SK-N-DZ (cell line): ENCODE measurements at places on chromosomes 7 and 10.

GRCh38 chr10:58086763-58087150 is 180.9 kb downstream of the IPMK start:
- peak; percentile 34 for DNase-seq

GRCh38 chr10:62794306-62794705 is 10.2 kb upstream of the ADO start:
- no peak for DNase-seq

GRCh38 chr10:131745591-131745990 is 155.2 kb upstream of the PPP2R2D start:
- no peak for DNase-seq

DNA sequence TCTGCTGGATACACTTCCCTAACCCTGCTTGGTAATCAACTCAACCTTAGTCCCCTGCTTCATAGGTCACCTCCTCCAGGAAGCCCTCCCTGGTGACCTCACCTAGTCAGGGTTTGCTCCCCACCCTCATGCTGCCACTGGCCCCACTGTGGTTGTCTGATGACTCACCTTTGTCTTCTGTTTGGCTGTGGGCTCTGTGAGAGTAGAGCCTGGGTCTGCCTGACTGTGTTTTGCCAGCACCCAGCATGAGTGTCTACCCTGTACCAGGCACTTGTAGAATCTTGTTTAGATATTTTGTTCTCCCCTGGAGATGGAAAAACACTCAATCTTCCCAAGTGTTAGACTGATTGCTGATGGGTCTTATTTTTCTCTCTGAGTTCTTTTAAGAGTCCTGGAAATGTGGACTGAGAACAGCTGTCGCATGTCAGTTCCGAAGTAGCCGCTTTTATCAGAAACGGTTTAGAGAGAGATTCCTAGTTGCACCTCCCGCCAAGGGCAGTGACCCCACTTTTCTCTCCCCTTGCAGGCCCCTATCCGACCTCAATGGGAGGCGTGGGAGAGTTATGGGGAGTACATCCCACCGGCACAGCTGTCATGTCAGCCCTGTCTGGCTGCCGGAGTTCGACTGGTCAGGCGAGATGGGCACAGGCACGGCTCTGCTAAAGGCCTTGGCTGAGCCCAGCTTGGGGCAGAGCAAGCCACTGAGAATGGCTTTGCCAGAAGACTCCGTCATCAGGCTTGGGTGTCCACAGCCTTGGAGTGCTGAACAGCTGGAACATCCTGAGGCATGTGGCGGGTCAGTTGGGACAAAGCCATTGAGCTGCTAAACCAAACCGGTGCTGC is 134.3 kb downstream of the GRK5 start:
- DNase-seq: no peak

- peak; percentile 45 for DNase-seq
These were observed at the start of gene TMEM139 for GRCh38 chr7:143284591-143285469. Gene TMEM139, plus strand, starts transcription at chr7:143284958. Its CDS starts 1,000 bp downstream, at chr7:143285958.

DNA sequence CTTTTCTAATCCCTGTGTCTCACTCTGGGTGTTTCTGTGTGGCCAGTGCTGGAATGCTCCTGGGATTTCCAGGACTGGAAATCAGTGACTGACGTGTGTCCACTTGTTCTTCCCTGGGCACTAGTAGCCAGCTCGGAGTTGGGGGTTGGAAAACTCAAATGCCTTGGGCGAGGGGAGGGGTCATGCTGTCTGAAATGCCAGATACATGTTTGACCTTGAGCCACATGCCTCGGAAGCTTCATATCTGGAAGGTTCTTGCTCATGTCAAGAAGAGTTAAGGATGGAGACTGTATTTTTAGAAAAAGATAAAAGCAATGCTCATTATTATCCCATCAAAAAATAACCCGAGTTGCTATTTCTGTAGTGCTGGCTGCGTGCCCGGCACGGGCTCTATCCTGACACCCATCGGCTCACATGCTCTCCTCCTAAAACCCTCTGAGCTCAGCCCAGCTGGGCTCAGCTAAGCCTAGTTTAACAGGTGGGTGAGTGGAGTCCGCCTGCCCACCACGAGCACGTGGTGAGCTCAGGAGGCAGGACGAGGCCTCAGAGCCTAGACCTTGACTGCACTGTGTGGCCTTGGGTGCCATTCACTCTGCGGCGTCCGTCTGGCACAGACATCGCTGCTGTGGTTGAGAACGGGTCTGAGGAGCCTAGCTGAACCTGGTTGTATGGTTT is 6.4 kb downstream of the DPYSL4 start:
- no peak for DNase-seq

DNA sequence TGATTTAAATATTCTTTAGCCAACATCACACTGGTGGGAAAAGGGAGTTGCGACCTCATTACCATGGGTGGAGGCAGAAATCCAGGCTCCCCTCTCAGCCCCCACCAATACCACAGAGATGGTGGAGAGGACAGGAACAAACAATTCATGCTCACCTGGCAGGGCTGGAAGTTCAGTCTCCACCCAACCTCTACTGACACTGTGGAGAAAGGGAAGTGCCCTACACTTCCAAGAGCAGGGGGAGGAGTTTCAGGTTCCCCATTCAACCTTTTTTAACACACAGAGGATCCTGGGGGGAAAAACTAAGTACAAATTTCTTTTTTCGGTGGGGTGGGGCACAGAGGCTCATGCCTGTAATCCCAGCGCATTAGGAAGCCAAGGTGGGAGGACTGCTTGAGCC is 210.1 kb upstream of the KCTD7 start:
- DNase-seq: no peak

GRCh38 chr10:129199826-129200225 is 267.2 kb upstream of the MGMT start:
- no peak for DNase-seq

DNA sequence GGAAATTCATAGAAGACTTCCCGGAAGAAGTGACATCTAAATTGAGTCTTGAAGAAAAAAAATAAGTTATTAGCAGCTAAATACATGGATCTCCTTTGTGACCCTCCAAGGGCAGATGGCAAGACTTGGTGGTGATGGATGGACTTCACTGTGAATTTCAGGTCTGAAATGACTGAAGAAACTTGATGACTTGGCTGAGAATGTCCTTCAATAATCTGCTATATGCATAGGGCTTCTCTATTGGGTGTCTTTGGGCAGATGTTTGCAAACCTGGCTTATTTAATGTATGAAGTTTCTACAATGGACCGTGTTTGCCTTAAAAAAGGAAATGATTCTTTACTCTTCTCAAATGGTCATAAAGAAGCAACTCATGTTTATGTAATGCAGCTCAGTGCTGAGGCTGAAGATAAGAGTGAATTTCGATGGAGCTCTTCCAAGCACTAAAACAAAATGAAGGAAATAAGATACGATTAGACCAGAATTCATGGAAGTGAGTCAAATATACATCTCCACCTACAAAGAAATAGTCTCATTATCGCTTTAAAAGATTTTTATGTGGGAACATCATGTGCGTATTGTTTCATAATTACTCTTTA is 116.6 kb upstream of the WDR11 start:
- DNase-seq: no peak

- DNase-seq: no peak
These were observed 163.2 kb downstream of the DKK1 start for GRCh38 chr10:52477305-52477704.

DNA sequence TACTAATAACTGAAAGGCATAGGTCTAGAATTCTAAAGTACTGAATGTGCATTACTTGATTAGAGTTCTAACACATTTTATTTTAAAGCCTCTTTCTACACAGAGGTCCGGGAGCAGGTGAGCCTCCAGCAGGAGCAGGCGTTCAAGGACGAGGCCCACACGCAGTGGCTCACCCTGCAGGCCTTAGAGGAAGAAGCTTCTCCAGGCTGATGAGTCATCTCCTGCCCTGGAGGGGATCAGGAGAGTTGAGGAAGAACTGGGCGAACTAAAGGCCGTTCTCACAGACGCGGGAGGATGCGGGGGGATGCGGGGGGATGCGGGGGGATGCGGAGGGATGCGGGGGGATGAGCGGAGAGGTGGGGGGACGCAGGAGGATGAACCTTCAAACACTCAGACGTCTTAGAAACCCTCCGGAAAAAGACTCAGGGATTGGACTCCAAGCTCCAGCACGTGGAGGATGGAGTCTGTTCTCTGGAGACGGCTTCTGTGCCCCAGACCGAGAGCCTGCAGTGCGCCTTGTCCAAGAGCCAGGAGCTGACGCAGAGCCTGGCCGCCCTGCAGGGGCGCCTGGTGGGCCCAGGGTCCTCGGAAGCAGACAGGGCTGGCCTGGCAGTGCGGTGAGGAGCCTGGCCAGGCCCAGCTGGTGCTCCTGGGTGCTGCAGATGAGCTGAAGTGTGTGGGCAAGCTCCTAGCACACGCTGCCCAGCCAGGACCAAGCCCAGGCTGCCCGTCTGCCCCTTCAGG is 433.7 kb upstream of the TPK1 start:
- DNase-seq: peak; percentile 4

DNA sequence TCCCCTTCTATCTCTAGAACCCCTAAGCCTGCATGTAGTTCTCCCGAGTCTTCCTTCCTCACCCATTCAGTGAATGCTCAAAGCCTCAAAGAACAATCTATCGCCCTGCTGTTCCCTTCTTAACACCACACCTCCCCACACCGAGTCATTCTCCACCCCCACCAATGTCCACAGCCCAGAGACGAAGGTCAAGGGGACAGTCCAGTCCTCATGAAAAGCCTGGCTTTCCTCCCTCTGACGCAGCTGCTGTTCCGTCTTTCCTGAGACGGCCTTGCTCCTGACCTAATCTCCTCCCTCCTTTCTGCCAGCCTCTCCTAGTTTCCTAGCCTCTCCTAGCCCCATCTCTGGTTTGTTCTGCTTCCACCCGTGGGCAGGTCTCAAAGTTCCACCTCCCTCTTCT is 9.2 kb downstream of the MOSPD3 start:
- no peak for DNase-seq

DNA sequence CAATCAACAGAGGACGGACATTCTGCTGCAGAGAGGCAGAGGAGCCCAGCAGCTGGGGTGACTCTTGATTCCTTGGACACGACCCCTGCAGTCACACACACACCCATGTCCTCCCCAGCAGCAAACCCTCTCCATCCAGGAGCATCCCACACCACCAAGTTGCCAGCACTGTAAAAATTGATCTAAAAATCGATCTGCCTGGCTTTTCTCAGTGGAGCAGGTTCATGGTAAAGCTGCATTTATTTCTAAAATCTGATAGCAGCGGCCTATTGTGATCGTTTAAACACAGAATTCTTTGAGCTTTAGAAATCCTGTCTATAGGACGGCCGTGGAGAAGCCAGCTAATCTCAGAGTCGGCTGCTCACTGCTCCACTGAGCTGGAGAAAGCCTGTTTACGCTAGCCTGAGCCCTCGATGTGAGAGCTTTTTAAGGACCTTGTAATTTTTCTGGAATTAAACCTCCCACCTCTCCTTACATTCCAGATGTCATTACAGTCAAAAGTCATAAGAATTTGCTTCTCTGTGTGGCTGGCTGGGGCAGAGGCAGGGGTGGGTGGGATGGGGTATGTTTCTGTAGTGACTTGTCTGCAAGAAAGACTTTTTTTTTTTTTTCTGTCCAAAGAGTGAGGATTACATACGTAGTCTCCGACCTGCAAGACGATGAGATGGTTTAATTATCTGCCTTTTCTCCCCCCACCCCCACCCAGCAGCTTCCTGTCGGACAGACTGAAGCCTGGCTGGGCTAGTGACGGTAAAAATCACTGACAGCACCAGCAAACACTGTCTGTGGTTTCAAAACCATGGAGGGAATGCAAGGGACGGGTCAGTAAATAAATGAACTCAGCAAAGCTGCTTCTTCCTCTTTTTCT is 31.6 kb downstream of the TRIM8 start:
- no peak for DNase-seq

GRCh38 chr7:29109358-29109757 is 37.0 kb downstream of the CPVL start:
- no peak for DNase-seq

DNA sequence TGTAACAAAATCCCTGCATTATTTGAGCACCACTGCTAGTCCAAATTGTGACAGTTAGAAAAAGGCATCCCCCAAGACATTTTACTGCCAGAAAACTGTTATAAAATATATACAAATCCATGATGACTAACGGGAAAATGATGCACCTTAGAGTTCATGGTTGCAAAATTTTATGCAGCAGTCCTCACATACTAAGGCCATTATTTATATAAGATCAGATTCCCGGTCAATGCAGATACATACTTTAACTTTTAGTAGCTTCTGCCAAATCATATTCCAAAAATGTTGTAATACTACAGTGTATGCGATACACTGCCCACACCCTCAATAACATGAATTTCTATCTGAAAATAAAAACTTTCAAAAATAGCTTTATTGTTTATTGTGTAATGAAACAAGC is 239.9 kb upstream of the ZNF32 start:
- no peak for DNase-seq

GRCh38 chr10:119351189-119351588 is 143.8 kb downstream of the GRK5 start:
- no peak for DNase-seq

GRCh38 chr7:5528815-5529442 is 105.3 kb upstream of the TNRC18 start:
- DNase-seq: no peak

DNA sequence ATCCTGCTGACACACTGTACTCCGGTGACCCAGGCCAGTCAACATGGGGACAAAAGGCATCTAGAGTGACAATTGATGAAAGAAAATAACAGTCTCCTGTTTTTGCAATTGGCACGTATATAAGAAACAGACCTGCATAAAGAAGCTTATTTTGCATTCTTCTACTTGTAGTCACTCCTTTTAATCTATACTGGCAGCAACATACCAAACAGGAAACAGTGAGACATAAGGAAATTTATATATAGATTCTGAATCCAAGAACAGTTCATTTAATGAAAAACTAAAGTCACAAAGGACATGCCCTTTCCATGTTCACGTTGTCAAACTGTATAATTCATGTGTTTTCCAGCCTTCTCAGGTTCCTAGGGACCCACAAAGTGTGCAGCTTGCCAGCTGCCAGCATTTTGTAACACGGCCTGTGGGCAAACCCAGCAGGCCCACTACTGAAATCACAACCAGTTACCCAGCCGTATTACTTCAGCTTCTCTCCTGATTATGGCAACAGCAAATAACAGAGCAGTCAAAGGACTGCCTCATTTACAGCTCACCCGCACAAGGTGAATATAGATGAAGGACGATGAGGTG is 72.3 kb downstream of the AMPH start:
- DNase-seq: no peak

DNA sequence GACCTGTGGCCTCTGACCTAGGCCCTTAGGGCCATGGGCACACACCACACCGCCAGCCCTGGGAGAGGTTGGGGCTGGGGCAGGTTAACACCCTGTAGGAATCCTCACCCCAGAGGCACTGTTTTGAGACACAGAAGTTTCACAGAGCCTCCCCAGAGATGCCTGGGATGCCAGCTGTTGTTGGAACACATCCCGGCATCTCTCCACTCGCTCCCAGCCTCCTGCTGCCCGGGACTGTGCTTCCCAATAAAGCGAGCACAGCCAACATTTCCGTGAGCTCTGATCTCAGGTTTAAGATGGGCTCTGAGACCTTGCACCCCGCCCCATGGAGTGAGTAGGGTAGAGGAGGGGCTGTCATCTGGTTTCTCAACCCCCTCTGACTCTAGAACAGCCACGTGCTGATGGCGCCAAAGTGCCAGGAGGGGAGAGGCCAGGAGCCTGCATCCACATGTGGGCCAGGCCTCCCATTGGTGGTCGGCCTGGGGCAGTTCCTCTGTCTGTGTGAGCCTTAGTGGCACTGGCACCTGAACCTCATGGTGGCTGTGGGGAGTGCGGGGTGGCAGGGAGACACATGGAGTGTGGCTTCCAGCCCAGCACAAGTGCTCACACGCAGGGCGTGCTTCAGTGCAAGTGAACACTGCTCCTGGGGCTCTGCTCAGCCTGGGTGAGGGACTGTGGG is 54.7 kb downstream of the RASGEF1A start:
- DNase-seq: no peak
